ENCODE measurements at places on chromosomes 7 and 10. TPM values are rescaled to one million over a fixed set of nuclear protein-coding genes. Genes with fewer than 3 reads are reported as not detected.

Gene AGR2
- total RNA-seq: not detected

Gene GNAT3
- total RNA-seq: not detected

Gene LRIT1
- total RNA-seq: not detected

- no peak overlapping the region for H3K4me3 ChIP-seq
- H3K27me3 ChIP-seq: peaks cover 1% of the 10 kb centered on the region
- no peaks in the 10 kb centered on the region for H3K4me1 ChIP-seq
- no peaks in the 10 kb centered on the region for H3K36me3 ChIP-seq
Measured at GRCh38 chr10:18906636-18907035, 142.0 kb upstream of the MALRD1 start.

DNA sequence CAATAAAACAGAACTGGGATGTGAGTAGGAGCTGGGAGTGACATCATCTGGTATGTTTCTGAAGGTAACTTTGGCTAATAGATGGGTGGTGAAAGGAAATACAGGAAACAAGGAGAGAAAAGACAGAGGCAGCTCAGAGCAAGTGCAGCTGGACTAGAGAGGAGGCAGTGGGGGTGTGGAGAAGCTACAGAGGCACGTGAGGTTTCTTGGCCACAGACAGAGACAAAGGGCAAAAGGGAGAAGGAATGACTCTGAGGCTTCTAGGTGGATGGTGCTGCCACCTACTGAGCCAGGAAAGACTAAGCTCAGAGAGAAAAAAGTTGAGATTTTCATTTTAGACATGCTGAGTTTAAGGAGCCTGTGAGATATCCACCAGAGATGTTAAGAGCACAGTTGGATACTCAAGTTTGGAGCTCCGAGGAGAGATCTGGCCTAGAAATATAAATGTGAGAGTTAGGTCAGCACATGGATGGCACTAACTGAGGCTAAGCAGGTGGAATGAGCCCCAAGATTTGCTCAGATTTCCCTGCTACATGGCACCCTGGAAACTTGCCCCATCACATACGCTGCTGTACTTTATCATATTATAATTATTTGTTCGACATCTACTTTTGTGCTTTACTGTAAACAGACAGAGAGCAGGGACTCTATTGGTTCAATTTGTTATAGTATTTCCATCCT lies 293.0 kb upstream of the IMMP2L start:
- peaks cover 6% of the 10 kb centered on the region for H3K36me3 ChIP-seq
- H3K4me3 ChIP-seq: no peak overlapping the region
- peak overlapping the region; percentile 11 for H3K27ac ChIP-seq

GRCh38 chr7:73647725-73648592 lies 19.7 kb upstream of the VPS37D start:
- H3K4me1 ChIP-seq: no peaks in the 10 kb centered on the region
- no peak for DNase-seq
- H3K4me3 ChIP-seq: no peak overlapping the region
- no peaks in the 10 kb centered on the region for H3K36me3 ChIP-seq
- peaks cover 49% of the 10 kb centered on the region for H3K27me3 ChIP-seq
- H3K27ac ChIP-seq: no peak overlapping the region

Gene MACC1
- total RNA-seq: not detected

DNA sequence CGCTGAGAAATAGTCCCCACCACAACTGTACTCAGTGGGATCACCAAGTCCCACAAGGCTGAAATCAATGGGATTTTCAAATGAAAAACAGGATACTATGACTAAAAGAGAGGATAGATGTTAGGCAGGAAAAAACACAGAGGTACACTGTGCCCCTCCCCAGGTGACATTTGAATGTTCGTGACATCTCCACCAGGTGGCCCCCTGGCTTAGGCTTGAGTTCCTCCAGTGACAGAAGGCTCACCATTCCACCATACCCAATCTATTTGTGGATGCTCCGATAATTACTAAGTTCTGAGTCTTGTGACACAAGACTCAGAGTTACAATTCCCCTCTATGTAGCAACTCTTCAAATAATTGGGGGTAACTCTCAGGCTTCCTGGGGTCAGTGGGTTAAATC lies 77.5 kb upstream of the KCNMA1 start:
- no peak overlapping the region for H3K4me3 ChIP-seq
- H3K36me3 ChIP-seq: no peaks in the 10 kb centered on the region
- H3K27me3 ChIP-seq: peaks cover 8% of the 10 kb centered on the region
- H3K27ac ChIP-seq: no peak overlapping the region

DNA sequence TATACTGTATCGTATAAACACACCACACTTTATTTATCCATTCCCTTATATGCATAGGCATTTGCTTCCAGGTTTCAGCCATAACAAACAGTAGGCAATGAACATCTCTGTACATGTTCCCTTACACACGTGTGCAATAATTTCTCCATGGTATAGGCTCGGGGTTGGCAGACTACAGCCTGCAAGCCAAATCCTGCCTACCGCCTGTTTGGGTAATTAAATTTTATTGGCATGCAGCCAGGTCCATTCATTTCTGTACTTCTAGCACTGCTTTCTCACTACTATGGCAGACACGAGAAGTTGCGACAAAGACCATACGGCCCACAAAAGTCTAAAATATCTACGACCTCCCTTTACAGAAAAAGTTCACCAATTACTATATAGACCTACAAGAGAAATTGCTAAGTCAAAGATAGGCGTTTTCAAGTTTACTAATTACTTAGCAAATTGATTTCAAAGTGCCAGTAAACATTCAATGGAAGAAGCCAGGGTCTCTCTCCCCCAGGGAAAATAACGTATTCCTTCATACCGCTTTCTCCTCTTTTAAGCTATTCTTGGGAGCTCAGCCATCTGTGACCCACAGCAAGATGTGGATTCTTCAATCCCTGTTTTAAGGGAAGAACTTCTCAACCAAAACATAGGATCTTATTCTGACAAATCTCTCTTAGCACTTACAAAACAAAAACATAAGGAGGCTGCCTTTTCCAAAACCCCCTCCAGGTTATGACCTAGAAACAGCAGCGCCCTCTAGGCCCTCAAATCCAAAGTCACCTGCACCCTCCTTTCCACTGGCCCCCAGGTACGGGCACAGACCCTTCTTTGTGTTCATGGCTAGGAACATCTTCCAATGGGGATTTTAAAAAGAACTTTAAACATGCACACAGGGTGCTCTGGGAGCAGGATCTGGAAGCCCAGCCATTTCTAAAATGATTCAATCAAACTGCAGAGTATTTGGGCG lies 100.5 kb downstream of the FGFR2 start:
- H3K36me3 ChIP-seq: peaks cover 6% of the 10 kb centered on the region
- H3K27me3 ChIP-seq: peaks cover 5% of the 10 kb centered on the region
- no peak overlapping the region for H3K27ac ChIP-seq

GRCh38 chr7:135341049-135341448 lies 107.4 kb downstream of the STRA8 start:
- H3K27ac ChIP-seq: no peak overlapping the region
- H3K4me3 ChIP-seq: no peak overlapping the region
- no peaks in the 10 kb centered on the region for H3K36me3 ChIP-seq
- no peak for DNase-seq
- H3K4me1 ChIP-seq: no peaks in the 10 kb centered on the region
- H3K27me3 ChIP-seq: peaks cover 28% of the 10 kb centered on the region

Gene TMEM229A
- total RNA-seq: not detected

Gene EVX1
- total RNA-seq: not detected

Gene PLXDC2
- total RNA-seq: 2.3 TPM

DNA sequence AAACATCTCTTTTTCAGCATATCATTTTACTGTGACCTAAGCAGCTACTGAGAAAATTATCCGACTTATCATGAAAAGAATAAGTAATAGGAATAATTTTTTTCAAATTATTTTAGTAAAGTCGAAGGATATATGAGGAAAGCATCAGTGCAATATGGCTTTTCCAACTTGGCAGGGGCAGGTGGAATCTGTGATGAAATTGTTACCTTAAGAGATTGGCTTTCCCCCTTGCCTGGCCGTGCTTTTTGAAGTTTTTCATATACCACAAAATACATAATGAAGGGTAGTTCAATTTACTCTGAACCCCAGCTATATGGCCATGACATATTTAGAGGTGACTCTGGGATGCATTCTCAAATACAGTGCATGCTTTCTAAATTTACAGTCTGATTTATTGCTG lies 87.2 kb upstream of the MKX start:
- H3K27ac ChIP-seq: no peak overlapping the region
- no peak for DNase-seq
- no peaks in the 10 kb centered on the region for H3K36me3 ChIP-seq
- H3K4me3 ChIP-seq: no peak overlapping the region
- H3K27me3 ChIP-seq: peaks cover 1% of the 10 kb centered on the region

Gene ATOH7
- not detected for total RNA-seq

GRCh38 chr10:113076949-113077348 lies 126.9 kb downstream of the TCF7L2 start:
- DNase-seq: no peak
- H3K36me3 ChIP-seq: peaks cover 5% of the 10 kb centered on the region
- no peak overlapping the region for H3K4me3 ChIP-seq
- H3K4me1 ChIP-seq: peaks cover 23% of the 10 kb centered on the region
- peaks cover 2% of the 10 kb centered on the region for H3K27me3 ChIP-seq

Gene LRMDA
- total RNA-seq: not detected

DNA sequence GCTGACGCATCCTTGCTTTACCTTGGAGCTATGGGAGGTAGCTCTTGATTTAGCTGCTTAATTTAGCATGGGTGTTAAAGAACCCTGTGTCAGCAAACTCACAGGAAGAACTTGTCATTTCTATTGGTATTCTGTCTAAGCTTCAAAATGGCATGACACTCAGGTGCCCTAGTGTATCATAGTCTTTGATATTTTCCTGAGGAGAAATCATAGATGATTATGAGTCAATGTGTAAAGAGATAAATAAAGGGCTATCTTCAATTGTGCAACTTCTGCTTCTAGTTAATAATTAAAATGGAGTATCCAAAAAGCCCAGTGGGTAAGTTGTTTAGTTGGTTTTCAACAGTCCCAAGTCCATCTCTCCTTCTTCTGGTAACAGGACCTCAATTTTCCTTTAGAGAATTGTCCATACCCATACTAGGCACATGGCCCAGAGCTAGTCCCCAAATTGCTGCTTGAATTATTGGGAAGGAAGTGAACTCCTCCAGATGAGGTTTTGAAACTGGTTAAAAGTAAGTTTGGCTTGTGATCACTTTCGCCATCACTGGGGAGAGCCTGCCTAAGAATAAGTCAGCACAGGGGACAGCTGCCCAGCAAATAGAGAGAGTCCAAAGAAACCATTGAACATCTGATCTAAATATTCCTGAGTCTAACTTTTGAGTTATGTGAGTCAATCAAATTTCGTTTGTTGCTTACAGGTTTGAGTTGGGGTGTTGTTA lies 169.0 kb upstream of the PHYHIPL start:
- H3K36me3 ChIP-seq: no peaks in the 10 kb centered on the region
- DNase-seq: no peak
- peaks cover 9% of the 10 kb centered on the region for H3K27me3 ChIP-seq

GRCh38 chr7:112162142-112162766 lies 43.9 kb downstream of the DOCK4 start:
- no peak for DNase-seq
- no peak overlapping the region for H3K27ac ChIP-seq
- H3K4me3 ChIP-seq: no peak overlapping the region
- H3K4me1 ChIP-seq: peaks cover 25% of the 10 kb centered on the region
- H3K36me3 ChIP-seq: no peaks in the 10 kb centered on the region
- no peaks in the 10 kb centered on the region for H3K27me3 ChIP-seq

DNA sequence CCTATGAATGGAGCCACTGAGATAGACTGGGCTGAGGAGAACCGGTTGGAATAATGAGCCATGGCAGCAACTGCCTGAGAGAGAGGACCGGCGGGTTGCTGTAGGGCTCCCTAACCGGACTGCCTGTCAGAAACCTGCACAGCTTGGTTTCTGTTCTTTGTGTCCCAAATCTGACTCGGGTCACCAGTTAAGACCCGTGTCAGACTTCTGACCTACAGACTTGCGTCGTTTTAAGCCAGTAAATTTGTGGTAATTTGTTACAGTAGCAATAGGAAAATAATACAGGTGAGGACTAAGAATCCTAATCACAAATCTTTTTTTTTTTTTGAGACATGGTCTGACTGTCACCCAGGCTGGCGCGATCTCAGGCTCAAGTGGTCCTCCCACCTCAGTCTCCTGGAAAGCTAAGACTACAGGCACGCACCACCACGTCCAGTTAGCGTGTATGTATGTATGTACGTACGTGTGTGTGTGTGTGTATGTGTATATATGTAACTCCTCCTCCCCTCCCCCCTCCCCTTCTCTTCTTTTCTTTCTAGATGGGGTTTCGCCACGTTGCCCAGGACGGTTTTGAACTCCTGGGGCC lies 672 bp upstream of the DDX56 start:
- H3K4me3 ChIP-seq: peak overlapping the region; percentile 100
- H3K27me3 ChIP-seq: no peaks in the 10 kb centered on the region
- H3K36me3 ChIP-seq: peaks cover 51% of the 10 kb centered on the region
- H3K27ac ChIP-seq: peak overlapping the region; percentile 95
- DNase-seq: no peak

Gene SAP25
- total RNA-seq: not detected

- no peak overlapping the region for H3K27ac ChIP-seq
- H3K36me3 ChIP-seq: no peaks in the 10 kb centered on the region
- H3K4me1 ChIP-seq: peaks cover 6% of the 10 kb centered on the region
Measured at GRCh38 chr10:101238732-101239105, 9.5 kb upstream of the LBX1 start.

DNA sequence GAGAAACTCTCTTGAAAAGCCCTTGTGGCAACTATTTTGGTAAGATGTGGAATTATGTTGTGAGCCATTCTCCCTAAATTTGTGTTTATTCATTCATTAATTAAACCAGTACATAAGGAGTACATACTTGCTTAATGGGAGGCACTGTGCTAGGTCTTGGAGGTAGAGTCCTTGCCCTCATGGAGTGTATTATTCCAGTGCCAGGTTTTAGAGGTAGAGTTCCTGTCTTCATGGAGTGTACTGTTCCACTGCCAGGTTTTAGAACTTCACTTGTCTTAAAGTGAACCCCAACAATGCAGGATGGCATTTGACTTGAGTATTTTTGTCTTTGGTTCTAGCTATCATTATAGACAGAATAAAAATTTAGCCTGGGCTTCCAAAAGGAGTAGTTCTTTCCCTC lies 8.8 kb downstream of the MXI1 start:
- H3K27me3 ChIP-seq: peaks cover 13% of the 10 kb centered on the region
- peaks cover 17% of the 10 kb centered on the region for H3K4me1 ChIP-seq
- DNase-seq: no peak
- no peaks in the 10 kb centered on the region for H3K36me3 ChIP-seq

DNA sequence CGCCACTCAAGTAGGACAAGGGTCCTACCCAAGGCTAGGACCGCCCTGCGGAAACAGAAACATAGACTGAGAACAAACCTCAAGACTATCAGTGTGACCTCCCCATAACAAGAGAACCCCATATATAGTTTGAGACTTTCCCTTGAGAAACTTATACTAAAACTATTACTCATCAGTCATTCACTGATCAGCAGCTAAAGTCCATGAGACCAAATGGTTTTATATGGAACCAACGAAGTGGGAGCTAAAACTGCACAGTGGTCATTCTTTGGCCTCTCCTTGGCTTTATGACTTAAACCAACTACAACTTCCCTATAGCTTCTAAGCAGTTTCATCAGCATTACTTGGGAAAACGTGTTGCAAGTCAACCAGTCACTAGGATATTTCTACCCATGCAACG lies 13.7 kb upstream of the ZSCAN21 start:
- peak overlapping the region; percentile 71 for H3K4me3 ChIP-seq
- peaks cover 2% of the 10 kb centered on the region for H3K27me3 ChIP-seq
- H3K27ac ChIP-seq: peak overlapping the region; percentile 97
- H3K4me1 ChIP-seq: peaks cover 50% of the 10 kb centered on the region
- H3K36me3 ChIP-seq: peaks cover 62% of the 10 kb centered on the region

Measured in HFFc6 (cell line).